ENCODE measurements at places on chromosomes 6 and 20. TPM values are rescaled to one million over a fixed set of nuclear protein-coding genes. Genes with fewer than 3 reads are reported as not detected.

WFDC10B gene
- not detected for total RNA-seq

GRCh38 chr6:144305567-144305966 is 20.4 kb downstream of the UTRN start:
- no peak for DNase-seq
- no peak overlapping the region for H3K4me3 ChIP-seq
- H3K27me3 ChIP-seq = no peaks in the 10 kb centered on the region

DNA sequence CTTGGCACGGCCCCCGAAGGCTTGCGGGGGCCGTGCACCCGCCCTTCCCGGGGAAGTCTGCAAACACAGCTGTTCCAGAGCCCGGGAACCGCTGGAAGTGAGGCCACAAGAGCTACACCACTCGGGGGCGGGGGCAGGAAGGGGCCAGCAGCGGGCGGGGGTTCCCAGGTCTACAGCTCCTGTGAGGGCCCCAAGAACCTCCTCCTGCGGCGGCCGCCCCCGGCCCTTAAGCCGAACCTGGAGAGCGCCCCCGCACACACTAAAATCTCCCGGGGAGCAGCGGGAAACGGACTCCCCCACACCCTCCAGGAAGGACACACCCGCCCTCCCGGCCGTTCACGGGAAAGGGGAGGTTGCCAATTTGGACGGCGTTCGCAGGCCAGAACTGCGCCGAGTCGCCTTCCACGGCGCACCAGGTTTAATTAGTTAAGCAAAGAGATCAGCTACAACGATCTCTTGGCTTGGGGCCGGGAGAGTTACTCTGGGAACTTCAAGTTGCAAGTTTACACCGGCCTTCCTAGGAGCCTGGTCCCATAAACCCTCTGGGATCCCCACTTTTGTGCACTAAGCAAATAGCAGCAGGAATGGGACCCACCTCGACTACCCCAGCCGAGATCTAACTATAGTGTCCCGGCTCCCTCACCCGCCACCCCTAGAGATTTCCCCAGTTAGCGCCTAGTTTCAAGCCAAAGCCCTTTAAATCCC is 1.7 kb downstream of the JAG1 start:
- H3K4me1 ChIP-seq = peaks cover 45% of the 10 kb centered on the region
- peak overlapping the region; percentile 45 for H3K4me3 ChIP-seq
- DNase-seq = peak; percentile 61
- H3K27ac ChIP-seq = peak overlapping the region; percentile 99
- no peaks in the 10 kb centered on the region for H3K27me3 ChIP-seq

DNA sequence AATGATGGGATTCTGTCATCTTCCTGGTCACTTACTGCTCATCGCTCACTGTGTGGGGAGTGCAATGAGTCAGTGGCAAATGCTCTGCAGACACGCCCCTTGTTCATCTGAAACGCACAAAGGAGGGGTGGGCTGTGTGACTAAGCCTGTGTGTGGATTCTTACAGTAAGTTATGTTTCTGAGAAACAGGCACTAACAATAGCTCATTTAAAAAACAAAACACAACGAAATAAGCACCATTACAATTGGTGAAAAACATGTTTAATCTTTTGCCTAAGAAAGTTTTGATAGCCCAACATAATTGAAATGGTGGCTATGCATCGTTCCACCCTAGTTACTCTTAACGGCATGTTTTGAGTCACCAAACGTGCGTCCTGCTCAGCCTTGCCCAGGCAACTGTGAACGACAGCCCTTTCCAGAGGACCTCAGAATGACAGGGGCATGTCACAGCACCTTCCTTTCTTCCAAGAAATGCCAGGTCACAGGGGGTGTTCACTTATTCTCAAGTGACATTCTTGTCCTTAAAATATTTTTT is 118.4 kb upstream of the SGK1 start:
- peak overlapping the region; percentile 51 for H3K27ac ChIP-seq
- H3K27me3 ChIP-seq = no peaks in the 10 kb centered on the region
- DNase-seq = peak; percentile 60
- H3K4me3 ChIP-seq = no peak overlapping the region
- peaks cover 24% of the 10 kb centered on the region for H3K4me1 ChIP-seq
- H3K36me3 ChIP-seq = no peaks in the 10 kb centered on the region

DNA sequence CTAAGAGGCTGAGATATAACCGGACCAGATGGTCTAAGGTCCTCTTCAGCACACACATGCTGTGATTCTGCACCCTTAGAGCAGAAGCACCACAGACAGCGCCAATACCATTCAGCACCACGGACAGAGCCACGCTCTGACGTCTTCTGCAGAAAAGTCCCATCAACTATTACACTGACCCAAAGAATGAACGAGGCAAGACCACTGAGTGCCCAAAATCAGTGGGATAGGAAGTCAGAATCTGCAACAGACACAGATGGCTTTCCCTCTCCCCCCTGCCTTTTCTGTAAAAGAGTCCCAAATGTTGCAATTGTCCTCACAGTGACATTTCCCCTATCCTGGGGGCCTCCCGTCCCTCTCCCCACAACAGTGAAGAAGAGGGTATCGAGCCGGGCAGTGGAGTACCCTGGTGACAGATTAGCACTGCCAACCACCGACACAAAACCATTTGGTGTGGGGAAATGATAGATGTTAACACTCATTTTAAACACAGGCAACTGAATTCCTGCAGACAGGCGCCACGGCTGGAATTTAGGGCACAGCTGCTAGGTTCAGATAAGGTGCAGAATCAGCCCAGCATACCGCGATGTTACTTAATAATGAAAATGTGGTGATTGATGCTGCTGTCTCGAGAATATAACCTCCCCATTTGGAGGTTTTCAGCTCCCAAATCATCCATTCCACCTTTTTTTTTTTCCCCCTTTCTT is 66.6 kb upstream of the CTNNBL1 start:
- H3K4me3 ChIP-seq = no peak overlapping the region
- no peak overlapping the region for H3K27ac ChIP-seq
- no peaks in the 10 kb centered on the region for H3K4me1 ChIP-seq
- peak; percentile 54 for DNase-seq
- no peaks in the 10 kb centered on the region for H3K36me3 ChIP-seq

DNA sequence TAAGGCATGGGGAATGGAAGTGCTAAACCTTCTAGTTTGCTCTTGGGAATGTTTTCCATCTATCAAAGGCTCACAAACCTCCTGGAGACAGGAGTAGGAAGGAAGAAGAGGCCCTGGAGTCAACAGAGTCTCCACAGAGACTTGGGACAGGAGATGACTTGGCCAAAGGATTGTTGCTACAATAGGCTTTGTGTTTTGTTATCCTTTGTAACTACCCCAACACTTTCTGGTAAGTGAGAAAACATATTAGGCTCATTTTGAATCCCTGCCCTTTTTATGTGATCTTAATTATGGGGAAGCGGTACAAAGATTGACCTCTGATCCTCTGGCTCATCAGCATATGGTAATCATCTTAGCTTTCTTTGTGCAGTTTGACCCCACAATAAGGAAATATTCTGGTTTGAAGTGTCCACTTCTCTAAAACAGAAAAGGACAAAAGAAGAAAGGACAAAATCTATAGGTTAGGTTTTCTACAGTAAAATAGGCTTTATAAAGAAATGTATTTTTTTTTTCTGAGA is 24.1 kb upstream of the GTF3C6 start:
- H3K27ac ChIP-seq = no peak overlapping the region
- no peak overlapping the region for H3K4me3 ChIP-seq
- DNase-seq = no peak
- H3K27me3 ChIP-seq = no peaks in the 10 kb centered on the region
- H3K36me3 ChIP-seq = no peaks in the 10 kb centered on the region

GRCh38 chr6:151905854-151906253 is 98.4 kb downstream of the ESR1 start:
- H3K36me3 ChIP-seq = no peaks in the 10 kb centered on the region
- H3K4me3 ChIP-seq = no peak overlapping the region
- no peaks in the 10 kb centered on the region for H3K27me3 ChIP-seq
- H3K4me1 ChIP-seq = no peaks in the 10 kb centered on the region

All from thyroid gland (tissue), 4 donors.